ENCODE measurements at places on chromosomes 12 and 14.

DNA sequence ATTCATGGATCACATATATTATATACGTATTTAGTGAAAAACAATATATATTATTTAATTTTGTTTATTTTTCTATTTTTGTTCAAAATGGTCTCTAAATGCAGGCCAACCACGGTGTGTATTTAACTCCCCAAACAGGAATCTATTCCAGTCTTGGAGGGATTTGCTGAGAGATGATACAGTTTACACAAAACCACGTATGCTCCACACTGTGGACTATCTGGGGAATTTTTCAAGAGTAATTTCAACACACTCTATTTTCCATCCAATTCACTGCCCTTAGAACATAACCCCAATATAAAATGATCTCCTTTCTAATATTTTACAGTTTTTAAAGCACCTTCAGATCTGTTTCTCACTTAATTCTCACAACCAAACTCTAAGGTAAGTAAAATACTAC, 15.3 kb downstream of the EML1 start:
- DNase-seq = no peak

GRCh38 chr12:58540480-58541299, 379.6 kb downstream of the LRIG3 start:
- DNase-seq = peak; percentile 84

DNA sequence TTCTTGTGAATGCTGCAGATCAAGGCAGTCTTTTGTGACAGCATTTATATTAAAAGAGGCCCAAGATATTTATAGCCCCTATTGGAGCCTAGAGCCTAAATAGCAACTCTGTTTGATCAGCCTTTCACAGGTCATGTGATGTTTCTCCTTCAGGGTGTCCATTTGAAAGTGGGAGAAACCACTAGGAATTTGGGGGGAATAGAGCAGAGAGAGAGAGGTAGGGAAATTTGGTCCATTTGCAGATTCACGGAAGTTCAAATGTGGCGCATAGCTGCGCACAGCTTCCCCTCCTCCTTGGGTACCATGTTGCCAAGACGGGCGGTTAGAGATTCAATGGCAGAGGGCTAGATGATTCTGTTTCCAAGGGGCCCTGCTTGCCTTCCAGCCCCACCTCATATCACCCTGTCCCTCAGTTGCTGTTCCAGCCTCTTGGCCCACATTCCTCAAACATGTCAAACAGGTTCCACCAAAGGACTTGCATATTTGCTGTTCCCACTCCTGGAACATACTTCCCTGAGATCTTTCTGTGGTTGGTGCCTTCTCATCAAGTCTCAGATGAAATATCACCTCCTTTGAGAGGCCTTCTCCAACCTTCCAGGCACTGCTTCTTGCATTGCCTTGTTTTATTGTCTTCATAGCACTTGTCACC, 220.8 kb downstream of the CHST11 start:
- no peak for DNase-seq

- DNase-seq = no peak
Measured at GRCh38 chr14:89013698-89014568, 189.5 kb downstream of the TTC8 start.

DNA sequence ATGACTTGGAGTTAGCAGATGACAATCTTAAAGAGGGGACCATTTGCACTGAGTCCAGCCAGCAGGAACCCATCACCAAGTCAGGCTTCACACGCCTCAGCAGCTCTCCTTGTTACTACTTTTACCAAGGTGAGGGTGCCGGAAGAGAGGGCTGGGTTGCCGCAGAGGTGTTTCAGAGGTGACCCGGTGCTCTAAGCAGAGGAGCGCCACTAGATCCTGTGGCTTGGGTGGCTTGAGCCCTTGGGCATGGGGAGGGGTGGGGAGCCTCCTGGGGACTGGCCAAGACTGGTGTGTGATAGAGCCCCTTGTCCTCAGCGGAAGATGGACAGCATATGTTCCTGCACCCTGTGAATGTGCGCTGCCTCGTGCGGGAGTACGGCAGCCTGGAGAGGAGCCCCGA, 17.7 kb downstream of the POP5 start:
- DNase-seq = no peak

GRCh38 chr12:116368196-116369194, 91.0 kb upstream of the MED13L start:
- DNase-seq = no peak

GRCh38 chr14:71384007-71384845, 477.0 kb downstream of the PCNX1 start:
- no peak for DNase-seq

- no peak for DNase-seq
Measured at GRCh38 chr14:61610900-61611299, 84.4 kb upstream of the HIF1A start.

GRCh38 chr14:50524060-50524459, 8.3 kb downstream of the MAP4K5 start:
- no peak for DNase-seq

DNA sequence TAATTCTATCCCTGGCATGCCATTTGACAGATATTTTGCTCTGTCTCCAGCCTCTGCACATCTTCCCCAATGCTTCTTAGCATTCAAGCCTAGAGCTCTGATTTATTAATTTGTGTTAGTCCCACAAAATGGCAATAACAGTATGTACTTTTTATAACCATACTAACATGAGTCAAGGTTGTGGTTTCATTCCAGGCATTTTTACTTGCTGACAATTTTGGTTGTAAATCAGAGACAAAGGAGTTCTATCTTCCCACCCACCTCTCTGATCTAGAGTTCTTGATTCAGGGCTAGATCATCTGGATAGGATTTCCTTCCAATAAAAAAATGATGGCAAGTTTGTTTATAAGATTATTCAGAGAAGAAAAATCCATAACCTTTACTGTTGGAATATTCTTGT, 18.5 kb upstream of the CISTR start:
- DNase-seq = no peak

GRCh38 chr14:55152052-55152753, 23.2 kb downstream of the LGALS3 start:
- DNase-seq = no peak

DNA sequence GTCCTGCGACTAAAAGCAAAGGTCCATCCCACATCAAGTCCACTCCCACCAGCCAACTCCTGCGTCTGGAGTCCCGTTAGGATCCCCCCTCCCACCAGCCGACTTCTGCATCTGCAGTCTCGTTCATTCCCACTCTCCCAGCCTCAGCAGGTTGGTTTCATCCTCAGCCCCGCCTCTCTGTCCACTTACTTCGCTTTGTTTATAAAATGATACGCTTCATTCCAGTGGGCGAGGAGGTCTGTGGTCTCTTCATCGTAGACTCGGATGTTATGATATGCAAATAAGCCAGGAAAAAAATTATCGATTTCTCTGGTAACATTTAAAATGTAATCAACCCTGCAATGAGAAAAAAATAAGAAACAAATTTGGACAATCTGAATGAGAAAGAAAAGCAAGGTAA, 56.8 kb downstream of the SSH1 start:
- DNase-seq = no peak

- no peak for DNase-seq
Measured at GRCh38 chr12:109247831-109248654, 61.0 kb downstream of the FOXN4 start.

DNA sequence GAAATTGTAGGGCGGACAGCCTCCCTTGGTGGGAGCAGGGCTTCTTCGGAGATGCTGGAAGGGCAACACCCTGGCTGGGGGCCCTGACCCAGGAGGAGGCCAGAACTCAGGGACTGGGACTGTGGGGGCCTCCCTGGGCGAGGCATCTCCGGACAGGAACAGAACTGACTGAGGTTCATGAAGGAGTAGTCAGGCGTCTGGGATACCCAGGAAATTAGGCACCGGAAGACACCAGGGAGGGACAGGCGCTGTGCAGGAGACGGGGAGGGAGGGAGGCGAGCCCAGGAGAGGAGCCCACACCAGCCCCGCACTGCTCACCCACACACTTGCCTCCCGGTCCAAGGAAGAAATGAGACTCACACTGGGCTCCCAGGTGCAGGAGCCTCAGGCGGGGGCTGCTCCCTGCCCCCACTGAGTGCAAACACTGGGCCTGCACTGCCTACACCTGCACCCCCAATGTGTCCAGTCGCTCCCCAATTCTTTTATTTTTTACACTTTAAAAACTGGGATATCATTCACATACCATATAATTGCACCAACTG, 262.6 kb upstream of the SFSWAP start:
- no peak for DNase-seq

DNA sequence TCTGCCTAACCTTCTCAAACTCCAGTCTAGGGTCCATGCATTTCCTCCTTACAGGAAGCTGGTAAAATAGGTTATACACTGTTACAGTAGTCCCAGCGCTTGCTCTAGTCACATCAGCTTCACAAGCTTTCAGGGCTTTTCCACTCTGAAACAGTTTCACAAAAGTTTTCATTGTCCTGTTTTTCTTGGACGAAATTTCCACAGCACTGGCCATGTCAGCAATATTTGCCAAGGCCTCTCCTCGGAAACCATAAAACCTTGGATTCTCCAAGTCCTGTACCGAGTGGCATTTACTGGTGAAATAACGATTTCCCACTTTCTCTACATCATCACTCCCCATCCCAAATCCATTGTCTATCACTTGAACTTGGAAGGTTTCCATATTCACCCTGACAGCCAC, 2.1 kb downstream of the MLH3 start:
- DNase-seq = no peak

- no peak for DNase-seq
Measured at GRCh38 chr14:72609205-72609916, 284.5 kb downstream of the DPF3 start.

DNA sequence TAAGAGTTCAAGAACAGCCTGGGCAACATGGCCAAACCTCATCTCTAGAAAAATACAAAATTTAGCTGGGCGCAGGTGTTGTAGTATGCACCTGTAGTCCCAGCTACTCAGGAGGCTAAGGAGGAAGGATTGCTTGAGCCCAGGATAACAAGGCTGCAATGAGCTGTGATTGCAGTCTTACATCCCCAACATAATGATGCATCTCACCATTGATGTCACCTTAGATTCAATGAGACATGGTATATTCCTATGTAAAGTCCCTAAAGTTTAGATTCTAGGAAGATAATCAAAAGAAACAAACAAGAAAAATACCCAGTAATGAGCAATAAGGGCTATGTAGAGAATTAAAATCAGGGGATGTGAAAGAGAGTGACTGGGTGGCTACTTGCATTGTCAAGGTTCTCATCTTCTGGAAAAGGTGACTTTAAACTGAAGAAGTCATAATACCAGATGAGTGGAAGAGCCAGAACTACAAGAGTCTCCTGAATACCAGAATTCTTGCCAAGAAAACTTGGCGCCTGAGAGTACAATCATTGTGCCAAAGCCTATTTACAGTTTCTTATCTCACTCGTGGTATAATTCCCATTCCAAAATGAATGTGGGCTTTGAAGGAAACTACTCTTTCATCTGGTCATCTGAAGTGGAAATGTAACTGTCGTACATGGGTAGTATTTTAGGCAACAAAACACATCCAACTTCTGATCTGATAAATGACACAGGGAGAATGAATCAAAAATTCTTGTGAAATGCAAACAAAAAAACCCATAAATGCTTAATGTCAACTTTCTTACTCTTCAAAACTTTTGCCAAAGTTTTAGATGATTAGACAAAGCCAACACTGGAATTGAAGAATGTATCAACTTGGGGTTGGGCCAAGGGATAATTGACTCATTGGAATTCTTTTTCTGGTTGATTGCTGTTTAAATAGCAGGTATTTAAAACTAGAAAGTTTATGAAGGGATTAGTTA, 81.1 kb upstream of the ST8SIA1 start:
- DNase-seq = no peak

- DNase-seq = peak; percentile 42
Measured at GRCh38 chr12:2057041-2057794, 4.4 kb downstream of the CACNA1C start.

DNA sequence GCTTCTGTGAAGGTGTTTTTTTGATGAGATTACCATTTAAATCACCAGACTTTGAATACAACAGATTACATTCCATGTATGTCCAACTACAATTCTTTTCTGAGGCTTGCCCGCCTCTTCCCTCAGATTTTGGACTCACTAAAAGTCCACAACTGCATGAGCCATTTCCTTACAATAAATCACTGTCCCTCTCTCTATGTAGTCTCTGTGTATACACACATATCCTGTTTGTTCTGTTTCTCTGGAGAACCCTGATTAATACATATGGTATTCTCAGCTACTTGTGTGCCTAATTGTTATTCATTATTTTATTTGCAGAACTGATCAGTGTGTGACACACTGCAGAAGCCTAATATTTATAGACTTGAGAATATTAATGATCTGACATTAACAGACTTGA, 2.4 kb upstream of the MIPOL1 start:
- no peak for DNase-seq

DNA sequence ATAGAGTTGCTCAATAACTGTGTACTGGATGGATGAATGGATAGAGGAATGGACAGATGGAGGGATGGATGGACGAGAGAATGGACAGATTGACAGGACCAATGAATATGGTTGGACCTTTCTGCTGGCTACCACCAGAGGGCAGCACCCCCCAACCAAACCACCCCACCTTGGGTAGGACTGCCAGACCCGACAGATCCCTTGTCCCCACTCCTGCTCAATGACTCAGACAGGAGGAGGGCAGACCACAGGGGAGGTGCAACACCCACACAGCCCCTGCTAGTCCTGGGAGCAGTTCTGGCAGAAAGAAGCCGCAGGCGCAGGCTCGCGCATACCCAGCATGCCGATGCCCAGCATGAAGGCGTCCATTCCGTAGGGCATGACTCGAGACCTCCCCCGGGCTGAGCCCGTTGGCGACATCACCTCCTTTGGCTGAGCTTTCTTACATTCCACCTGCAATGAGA, 12.4 kb downstream of the MSI1 start:
- DNase-seq = peak; percentile 88

DNA sequence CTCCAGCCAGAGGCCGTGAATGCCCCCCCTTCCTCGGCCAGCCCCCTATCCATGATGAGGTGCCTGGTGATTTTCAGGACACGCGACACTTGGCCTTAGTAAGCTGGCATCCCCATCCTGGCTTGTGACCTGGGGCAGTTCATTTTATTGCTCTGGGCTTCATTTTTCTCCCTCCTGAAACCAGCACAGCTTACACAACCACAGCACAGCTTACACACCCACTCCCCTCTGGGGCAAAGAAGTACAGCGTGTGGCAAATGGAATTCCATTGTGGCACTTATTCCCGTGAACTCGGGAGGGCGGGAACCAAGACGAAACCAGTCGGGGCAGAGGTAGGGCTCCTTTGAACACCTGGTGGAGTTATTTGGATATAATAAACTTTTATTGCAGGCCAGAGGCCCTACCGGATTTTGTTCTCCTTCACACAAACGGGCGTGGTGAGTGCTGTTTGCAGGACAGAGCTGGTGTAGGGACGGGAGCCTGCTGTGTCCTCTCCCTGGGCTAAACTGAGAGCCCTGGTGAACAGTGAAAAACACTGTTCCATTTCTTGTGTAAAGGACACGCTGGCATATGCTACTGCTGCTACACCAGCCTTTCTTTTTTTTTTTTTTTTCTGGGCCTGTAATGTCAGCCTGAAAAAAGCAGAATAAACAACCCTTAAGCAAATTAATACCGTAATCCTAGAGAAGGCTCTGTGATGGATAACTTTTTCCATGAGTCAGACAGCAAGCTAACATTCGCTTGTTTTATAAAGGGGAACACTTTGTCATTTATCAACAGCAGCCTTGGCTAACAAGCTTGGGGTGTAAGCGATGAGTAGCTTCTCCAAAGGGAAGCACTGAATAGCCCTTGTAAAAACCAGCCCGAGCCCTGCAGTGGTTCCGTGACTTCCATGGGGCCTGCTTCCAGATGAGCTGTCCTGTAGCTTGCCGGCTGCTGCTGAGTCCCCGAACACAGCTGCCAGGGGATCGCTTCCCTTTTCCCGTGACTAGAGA, 29.3 kb downstream of the CD9 start:
- DNase-seq = peak; percentile 1

Data from Kasumi-1 (cell line).